ENCODE measurements at places on chromosomes 6 and 20.

GRCh38 chr20:25484224-25484846, 76.9 kb downstream of the GINS1 start:
- no peak for DNase-seq

GRCh38 chr20:40416274-40416673, 272.8 kb downstream of the MAFB start:
- no peak for DNase-seq

DNA sequence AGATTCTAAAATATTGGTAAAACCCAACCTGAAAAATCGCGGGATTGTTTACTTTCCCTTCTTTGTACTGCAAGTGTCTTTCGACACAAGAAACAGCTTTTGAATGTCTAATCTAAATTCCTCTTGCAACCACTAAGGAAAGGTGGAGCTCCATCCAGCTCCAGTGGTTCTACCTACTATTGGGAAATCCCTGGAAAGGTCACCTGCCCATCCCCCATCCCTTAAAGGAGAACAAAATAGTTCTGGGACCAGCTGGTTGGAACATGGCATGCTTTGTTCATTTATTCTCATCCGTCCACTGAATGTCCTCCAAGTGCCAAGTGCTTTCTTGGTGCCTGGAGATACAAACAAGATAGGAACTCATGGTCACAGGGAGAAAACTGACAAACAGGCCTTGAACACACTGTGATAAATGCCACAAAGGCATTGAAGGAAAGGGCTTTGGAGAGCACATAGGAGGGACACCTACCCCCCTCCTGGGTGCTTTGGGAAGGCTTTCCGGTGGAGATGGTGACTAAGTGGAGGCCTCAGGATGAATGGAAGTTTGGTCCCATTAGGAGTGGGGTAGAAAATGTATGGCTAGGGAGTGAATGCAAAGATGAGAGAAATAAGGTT, 2.3 kb upstream of the CITED2 start:
- no peak for DNase-seq

- DNase-seq, result no peak
These were observed 196.9 kb downstream of the NFATC2 start for GRCh38 chr20:51345601-51346101.

DNA sequence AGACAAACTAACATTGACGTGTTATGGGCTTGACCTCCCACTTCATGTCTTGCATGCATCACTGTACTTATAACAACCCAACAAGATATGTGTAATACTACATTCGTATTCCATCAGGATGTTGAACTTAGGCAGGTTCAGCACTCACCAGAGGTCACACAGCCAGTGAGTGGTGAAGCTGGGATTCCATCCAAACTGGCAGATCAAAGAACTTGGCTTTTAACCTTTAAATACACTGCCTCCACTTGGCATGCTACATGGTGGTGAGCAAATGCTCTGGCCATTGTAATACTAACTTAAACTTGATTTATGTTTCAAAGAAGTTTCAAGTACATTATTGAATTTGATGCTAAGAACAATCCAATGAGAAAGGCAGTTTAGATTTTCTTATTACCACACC, 10.7 kb upstream of the HDDC2 start:
- DNase-seq, result no peak

GRCh38 chr20:8250539-8251200, 118.6 kb downstream of the PLCB1 start:
- DNase-seq, result no peak

GRCh38 chr20:48492015-48492714, 335.6 kb downstream of the PREX1 start:
- DNase-seq, result no peak

- DNase-seq, result no peak
These were observed 73.3 kb downstream of the CAP2 start for GRCh38 chr6:17466707-17467106.

DNA sequence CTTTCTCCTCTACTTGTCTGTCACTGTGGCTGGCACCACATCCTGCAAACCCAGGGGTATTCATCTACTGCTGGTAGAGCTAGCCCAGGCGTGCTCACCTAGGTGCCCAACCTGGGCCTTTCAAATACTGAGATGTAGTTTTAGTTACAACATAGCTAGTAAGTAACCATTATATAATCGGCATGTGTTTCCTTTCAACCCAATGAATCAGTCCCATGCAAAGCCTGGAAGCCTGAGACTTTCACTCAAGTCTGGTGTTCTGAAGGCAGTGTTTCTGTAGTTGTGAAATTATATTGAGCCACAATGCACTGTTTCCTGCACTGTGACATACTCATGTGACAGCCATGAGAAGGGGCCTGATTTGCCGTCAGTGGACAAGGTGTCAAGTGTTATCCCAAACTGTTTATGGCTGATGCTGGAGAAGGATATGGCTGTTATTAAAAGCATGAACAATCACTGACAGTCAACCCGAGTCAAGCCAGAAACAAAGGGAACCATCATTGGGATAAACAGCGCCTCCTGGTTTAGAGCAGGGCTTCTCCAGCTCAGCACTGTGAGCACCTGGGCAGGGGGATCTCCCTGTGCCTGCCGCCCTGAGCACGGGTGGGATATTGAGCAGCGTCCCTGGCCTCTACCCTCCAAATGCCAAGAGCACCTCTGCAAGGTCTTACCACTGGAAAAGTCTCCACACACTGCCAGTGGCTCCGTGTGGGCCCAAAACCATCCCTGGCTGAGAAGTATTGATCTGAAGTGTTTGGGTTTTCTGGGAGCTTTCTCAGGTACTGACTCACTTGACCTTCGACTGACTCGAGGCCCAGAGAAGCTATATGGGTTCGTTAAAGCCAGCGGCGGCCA, 1.6 kb downstream of the PSMA7 start:
- DNase-seq, result no peak

GRCh38 chr20:35133735-35134134, 13.4 kb downstream of the EDEM2 start:
- DNase-seq, result no peak

- no peak for DNase-seq
These were observed 177.0 kb downstream of the TTLL2 start for GRCh38 chr6:167501831-167502385.

DNA sequence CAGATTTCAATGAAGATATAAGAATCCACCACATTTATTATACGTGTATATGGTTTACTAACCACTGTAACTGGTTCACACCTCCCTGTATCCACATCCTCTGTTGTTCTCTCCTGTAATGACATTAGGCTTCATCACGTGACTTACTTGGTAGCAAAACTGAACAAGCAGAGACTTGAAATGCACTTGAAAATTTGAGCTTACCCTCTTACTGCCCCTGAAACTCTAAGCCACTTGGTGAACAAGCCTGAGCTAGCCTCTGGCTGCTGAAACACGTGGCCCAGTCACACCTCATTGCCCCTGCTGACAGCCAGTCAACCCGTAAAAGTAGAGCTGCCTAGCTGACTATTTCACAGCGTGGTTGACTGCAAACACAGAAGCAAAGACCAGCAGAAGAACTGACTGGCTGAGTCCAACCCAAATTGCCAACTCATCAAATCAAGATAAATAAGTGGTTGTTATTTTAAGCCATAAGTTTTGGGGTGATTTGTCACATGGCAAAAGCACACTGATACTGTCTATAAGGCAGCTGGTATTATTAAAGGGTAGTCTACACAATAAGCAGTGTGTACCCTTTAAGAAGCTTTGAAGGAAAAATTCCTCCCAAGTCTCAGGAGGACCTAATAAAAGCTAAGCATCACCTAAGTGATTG, 109.0 kb downstream of the RALGAPA2 start:
- DNase-seq, result no peak

GRCh38 chr6:17877895-17878440, 109.5 kb downstream of the KIF13A start:
- no peak for DNase-seq

GRCh38 chr6:77604476-77604875, 48.4 kb upstream of the MEI4 start:
- DNase-seq, result no peak

- no peak for DNase-seq
These were observed 121.0 kb upstream of the SULF2 start for GRCh38 chr20:47906348-47906660.

DNA sequence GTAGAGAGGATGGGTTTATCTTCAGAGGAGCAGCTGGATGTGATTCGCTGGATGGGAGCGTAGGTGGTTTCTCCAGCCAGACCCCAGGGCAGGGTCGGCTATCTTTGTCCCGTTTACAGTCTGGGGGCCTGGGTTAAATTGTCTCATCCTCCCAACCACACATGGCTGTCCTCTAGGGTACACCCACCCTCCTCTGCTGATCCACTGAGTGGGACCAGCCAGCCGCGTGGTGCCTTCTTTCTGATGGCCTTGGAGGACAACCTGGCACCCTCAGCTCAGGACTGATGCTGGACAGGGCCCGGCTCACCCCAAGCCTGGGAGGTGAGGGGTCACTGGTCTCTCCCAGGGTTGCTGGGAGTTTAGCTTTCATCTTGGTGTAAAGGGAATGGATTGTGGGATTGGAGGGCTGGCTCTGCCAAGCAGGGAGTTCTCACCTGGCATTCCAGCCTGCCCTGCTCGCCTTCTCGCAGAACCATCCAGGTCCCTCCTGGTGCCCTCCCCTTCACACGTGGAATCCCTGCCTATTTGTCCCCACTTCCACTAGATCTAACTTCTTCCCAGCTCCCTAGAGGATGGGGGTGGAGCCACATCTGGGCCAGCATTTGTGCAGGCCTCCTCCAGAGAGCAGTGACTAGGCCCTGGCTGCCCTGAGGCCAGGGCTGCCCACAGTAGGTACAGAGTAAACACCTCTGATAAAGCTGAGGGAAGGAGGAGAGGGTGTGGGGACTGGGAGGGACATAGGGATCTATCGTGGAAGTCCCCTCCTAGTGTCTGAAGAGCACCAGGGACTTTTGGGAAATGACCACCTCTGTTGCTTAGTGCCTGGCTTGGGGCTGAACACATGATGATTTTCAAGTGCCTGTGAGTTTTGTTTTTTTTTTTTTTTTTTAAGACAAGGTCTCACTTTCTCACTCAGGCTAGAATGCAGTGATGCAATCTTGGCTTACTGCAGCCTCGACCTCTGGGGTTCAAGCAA, 1.6 kb downstream of the ITPR3 start:
- no peak for DNase-seq

DNA sequence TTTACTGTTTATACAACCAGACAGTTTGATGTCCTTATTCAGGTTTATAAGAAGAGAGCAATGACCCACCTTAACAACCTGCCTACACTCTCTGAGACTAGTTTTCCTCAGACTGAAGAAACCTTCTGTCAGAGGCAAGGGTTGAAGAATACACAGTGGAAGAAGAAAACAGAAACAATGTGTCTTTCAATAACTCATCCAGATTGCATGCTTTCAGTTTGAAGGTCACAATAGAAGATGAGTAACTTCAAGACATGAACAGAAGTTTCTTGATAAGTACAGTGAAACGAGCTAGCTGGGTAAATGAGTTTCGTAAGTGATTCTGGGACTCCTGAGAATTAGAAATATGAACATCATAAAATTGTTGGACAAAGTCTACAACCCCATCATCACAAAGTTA, 141.7 kb downstream of the STXBP5 start:
- DNase-seq, result no peak

- peak; percentile 49 for DNase-seq
These were observed 56.2 kb upstream of the RIPOR2 start for GRCh38 chr6:24991810-24992467.

DNA sequence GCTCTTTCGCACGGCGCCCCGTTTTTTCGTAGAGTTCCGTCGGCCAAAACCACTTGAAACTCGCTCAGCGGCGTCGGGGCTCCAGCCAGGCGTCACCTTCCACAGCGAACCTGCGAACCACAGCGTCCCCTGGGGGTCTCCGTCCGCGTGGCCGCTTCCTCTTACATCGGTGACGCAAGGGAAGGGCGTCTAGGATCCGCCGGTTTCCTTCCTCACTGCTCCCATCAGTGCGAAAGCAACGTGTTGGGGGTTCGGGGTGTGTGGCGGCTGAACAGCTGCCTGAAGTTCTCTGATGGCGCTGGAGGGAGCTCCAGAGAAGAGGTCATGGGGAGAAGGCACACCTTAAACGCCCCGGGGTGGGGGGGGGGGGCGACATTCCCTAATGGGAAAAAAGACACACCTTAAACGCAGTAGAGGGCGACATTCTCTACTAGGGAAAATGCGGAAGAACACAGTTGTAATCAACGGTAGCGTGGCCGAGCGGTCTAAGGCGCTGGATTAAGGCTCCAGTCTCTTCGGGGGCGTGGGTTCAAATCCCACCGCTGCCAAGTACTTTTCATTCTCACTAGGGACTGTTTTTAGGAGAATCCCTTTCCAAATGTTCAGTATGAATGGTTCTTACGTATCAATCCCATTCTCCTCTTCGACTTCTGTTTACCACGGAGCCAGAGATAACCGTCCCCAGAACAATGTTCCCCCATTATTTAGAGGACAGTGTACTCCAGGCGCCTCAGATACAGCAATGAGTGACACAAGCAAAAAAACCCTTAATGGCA, 16.4 kb downstream of the ZNF311 start:
- peak; percentile 23 for DNase-seq

DNA sequence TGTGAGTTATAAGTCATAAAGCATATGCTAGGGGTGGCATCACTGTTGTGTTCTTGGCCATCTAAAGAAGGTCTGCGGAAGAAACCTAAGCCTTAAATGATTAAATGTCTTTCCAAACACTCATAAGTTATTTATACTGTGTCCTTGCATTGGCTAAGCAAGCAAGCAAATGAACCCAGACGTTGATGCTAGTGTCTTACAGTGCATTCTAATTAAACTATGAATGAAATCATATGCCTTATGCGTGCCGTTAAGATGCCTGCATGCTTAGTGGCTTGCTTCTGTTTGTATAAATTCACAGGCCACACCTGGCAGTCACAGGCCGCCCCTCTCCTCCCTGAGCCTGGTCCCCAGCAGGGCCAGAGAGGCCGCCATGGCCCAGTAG, 49.9 kb downstream of the RIN2 start:
- no peak for DNase-seq

DNA sequence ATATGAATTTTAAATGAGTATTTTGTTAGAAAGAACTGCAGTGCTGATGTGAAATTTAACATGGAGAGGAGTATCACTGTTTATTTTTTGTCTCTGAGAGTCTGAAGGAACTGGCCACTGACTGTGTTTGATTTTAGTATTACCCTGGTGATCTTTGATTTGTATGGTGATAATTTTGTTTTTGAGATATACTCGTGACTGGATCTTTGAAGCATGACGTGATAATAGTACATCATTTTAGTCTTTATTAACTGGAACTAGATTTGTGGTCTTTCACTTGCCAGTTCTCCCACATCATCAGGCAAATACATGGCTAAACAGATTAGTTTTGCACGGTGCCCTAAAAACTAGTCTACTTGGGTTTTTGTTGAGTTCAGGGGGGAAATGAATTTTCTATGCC, 55.5 kb downstream of the ARID1B start:
- DNase-seq, result no peak
